ENCODE measurements at places on chromosomes 13 and 19.

GRCh38 chr19:45577111-45577905 is 7.3 kb downstream of the OPA3 start:
- no peak for DNase-seq

DNA sequence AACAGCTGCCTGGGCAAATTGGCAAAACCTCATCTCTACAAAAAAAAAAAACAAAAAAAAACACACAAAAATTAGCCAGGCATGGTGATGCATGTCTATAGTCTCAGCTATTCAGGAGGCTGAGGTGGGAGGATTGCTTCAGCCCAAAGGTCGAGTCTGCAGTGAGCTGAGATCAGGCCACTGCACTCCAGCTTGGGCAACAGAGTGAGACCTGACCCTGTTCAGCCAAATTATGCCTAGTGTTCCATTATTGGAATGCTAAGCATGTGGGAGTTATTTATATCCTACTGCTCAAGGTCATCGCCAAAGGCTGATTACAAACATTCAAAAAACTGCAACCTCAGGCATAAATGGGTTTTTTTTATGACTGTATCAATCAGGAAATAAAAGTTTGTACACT is 1251.0 kb upstream of the PCDH9 start:
- DNase-seq: no peak

DNA sequence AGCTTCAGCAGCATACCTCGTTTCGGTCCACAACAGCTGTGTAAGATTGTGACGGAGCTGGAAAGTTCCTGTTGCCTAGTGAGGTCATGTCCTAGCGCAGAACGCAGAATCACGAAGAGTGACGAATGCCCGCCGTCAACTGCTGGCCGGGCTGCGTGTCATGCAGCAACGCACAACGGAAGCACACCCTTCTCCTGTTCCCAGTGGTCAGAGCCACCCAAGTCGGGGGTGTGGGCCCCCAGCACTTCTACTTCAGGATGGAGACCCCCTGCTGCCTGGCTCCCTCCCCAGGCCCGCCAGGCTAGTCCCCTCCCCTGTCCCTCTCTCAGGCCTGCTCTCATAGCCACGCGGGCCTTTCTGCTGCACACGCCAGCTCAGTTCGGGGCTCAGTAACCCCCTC is 25.9 kb downstream of the C2CD4C start:
- no peak for DNase-seq

GRCh38 chr13:103573446-103573845 is 507.2 kb upstream of the SLC10A2 start:
- no peak for DNase-seq

DNA sequence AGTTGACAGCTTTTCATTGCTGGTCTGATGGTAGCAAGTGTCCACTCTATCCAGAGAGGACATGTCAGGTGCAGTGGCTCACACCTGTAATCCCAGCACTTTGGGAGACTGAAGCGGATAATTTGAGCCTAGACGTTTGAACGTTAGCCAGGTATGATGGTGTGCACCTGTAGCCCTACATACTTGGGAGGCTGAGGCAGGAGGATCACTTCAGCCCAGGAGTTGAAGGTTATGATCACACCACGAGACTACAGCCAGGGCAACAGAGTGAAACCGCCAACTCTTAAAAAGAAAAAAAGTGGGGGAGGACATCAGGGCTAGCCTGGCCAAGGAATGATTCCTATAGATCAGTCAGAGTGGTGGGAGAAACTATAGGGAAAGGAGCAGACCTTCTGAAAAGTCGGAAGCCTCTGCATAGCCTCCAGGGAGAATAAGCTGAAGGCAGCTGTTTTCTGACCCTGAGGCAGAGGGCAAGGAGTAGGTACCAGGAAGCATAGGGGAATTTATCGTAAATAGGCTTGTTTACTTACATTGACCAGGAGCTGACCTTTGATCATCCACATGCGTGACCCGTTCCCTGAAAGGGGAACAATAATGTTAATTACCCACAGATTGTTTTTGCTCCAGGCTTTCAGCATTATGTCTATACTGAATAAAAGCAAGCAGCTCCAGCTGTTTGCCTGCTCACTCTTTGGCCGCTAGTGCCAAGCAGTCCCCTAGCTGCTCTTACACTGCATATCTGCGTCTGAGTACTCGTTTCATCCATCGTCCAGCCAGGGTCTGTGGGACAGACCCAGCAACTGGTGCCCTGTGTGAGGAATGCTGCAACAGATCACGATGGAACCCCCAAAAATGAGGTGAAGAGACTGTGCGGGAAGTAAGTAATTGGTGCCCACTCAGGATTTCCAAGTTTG is 161.6 kb downstream of the RNF17 start:
- no peak for DNase-seq

- no peak for DNase-seq
These were observed 105.7 kb downstream of the DNAJC15 start for GRCh38 chr13:43129066-43129465.

DNA sequence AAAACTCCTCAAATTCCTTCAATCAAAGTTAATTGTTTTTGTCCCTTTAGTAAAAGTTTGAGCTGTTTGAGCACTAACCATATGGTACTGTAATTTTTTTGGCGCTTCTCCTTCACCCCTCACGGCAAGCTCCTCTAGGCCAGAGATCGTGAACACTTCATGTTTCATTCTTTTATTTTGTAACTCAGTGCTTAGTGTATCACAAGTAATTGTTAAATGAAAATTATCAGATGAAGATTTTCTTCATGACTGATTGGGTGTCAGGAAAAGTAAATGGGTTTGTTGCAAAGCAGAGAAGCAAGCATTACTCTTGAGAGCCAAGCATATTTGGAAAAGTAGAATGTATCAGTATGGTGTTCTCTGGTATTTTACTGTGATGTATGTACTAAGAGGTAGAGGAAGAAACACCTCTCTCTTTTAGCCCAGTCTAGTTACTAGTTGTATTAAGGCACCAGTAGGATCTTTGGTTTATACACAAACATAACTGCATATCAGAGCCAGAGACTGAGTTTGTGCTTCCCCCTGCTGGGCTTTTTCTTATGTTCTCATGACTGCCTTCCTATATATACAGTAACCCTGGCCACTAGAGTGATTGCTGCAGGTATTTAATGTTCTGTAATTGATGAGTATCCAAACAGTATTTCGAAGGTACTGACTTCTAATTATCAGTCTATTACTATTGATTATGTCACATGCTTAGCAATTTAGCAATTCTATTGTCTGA is 202.3 kb upstream of the KLHL1 start:
- DNase-seq: no peak

DNA sequence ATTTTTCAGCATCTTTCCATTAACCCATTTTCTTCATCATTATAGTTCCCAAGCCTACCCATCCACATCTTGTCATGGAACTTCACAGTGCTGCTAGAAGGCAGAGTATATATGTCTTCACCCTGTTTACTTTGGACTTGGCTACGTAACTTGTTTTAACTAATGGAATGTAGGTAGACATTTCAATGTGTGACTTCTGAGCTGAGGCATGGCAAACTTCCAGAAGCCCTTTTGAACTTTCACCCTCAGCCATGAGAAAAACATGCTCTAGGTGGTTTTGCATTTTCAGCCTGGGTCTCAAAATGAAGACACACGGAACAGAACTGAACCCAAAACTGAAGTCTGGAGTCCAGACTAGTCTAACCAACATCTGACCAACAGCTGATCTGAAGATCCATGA is 3.2 kb downstream of the TEX30 start:
- no peak for DNase-seq

Measured in heart right ventricle (tissue), 16 donors.